Fibroblast of the aortic adventitia (primary cell): ENCODE measurements at places on chromosomes 3 and 15. TPM values are rescaled to one million over a fixed set of nuclear protein-coding genes. Genes with fewer than 3 reads are reported as not detected.

Gene LRRC15
- total RNA-seq = 0.25 and 10.0 TPM in 2 replicates

Gene VEPH1
- 27.4 and 152 TPM in 2 replicates for total RNA-seq

Gene GOLGA8S
- under 0.01 TPM in 1 of 2 replicates, not detected in the other for total RNA-seq

Gene CAMK2N2
- total RNA-seq = 0.09 and 0.41 TPM in 2 replicates

Gene SH2D7
- not detected in 2 replicates for total RNA-seq

Gene CHRNA5
- total RNA-seq = 1.1 and 1.6 TPM in 2 replicates

Gene INTS14
- 31.7 and 38.3 TPM in 2 replicates for total RNA-seq

Gene TMCO5A
- total RNA-seq = 0.49 TPM in 1 of 2 replicates, not detected in the other
